Fibroblast of skin of right quadriceps (primary cell): ENCODE measurements at places on chromosomes 1 and 21.

DNA sequence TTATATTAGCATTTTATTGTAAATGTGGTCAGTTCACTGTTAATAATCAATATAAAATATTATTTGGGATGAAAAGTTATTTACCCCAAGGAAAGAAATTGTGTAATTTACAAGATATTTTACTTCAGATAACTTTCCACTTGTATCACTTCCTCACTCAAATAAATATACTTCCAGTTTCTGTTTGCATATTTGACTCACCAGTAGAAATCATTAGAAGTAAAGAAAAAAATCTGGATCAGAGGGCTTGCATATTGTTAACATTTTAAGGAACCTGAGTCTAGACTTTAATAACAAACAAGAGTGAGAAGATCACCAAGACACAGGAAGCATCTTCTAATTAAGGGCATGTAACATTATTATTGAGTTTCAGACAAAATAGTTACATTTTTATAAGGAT, 347 bp upstream of the KRTAP20-4 start:
- DNase-seq: no peak

DNA sequence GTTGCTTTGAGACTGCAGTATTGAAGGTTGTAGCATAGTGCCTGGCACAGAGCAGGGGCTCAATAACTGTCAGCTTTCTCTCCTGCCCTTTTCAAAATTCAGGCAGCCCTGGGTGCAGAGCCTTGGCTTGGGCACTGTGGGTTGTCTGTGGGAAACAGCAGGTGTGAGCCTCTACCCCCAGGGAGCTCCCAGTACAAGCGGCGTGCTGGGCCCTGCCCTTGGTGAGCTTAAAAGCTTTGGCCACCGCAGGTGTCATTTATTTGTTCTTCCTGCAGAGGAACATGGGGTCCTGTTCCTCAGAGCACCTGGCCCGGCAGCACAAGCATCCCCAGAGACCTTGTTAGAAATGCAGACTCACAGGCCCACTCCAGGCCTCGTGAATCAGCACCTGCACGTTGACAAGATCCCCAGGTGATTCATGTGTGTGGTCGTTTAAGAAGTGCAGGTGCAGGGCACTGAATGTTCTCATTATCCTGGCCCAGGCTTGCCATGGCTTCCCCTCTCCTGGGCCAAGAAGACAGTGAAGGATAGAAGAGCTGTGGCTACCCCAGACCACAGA, 29.9 kb upstream of the IGSF21 start:
- no peak for DNase-seq

DNA sequence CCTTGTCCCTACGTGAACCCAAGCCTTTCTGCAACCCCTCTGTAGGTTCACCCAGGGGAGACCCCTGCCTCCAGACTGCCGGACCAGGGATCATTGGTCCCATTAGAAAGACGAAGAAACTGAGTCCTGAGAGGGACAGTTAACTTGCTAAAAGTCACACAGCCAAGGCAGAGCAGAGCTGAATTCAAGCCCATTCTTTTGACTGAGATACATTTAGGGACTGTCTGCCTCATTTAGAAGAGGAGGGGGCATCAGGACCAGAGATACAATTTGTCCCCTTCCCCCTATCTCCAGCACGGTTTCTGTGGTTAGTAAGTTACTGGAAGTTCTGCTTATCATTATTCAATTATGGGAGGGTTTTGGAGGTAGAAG, 19.1 kb downstream of the KCNQ4 start:
- no peak for DNase-seq

GRCh38 chr1:214458541-214458940, 92.9 kb downstream of the PTPN14 start:
- DNase-seq: no peak
